ENCODE measurements at places on chromosomes 6 and 20.

DNA sequence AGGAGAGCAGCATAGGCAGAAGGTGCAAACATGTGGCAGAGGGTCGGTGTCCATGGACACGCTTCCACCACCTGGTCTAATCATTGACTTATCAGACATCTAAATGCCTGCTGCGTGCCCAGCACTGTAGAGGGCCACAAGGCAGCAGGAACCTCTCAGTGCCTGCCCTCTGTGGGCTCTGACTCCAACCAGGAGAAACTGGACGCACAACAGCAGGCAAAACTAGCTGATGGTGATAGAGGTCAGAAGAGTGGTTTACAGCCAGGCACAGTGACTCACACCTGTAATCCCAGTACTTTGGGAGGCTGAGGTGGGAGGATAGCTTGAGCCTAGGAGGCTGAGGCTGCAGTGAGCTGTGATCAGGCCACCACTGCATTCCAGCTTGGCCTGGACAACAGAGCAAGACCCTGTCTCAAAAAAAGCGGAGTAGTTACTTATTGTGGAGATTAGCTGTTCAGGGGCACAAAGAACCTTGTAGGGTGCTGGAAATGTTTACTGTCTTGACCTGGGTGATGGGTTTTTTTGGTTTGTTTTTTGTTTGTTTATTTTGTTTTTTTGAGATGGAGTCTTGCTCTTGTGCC is 46.5 kb downstream of the PPARD start:
- no peak for DNase-seq

DNA sequence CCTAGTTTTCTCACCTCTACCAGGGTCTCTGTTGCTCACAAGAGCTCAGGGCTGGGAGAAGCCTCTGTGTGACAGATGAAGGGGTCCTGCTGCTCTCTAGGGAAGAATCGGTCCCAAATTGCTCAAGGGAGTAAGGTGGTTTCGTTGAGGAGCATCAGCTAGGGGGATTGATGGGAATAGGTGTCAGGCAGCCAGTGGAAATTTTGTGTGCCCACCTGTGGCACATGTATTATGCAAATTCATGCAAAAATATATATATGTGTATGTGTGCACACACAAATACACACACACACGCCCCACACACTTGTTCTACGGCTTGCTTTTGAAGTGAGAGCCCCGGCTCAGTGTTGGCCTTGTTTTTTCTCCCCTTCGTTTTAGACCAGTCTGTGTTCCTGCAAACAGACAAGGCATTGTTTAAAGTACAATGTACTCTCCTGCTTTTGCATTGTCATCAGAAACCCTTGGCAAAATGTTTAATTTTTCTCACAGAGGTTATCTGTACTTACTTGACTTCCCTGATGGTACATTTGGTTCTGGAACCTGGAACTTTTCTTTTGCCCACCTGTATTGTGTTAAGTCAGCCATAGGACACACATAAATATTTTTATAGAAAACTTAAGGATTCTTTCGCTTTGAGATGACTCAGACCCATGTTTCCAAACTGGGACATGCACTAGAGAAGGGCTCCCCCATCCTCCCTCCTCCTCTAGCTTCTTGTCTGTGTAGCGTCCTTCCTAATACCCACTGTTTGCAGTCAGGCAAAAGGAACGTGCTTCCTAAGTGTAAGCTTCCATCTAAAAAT is 26.7 kb downstream of the FOXO3 start:
- DNase-seq = no peak

DNA sequence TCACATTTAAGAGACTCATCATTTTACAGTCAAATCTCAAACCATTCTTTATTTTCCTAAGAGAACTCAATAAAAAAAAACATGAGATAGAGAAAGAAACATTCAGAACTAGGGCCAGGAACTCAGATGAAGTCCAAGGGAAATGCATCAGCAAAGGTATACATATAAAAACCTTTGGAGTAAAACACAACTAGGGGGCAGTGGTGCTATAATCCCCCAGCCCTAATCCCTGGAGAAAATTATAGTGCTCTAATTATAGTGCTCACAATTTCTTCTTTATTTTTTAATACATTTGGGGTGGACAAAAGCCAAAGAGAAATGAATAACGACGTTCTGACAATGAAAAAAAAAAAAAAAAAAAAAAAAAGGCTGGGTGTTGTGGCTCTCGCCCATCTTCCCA is 100.6 kb upstream of the EMILIN3 start:
- no peak for DNase-seq

DNA sequence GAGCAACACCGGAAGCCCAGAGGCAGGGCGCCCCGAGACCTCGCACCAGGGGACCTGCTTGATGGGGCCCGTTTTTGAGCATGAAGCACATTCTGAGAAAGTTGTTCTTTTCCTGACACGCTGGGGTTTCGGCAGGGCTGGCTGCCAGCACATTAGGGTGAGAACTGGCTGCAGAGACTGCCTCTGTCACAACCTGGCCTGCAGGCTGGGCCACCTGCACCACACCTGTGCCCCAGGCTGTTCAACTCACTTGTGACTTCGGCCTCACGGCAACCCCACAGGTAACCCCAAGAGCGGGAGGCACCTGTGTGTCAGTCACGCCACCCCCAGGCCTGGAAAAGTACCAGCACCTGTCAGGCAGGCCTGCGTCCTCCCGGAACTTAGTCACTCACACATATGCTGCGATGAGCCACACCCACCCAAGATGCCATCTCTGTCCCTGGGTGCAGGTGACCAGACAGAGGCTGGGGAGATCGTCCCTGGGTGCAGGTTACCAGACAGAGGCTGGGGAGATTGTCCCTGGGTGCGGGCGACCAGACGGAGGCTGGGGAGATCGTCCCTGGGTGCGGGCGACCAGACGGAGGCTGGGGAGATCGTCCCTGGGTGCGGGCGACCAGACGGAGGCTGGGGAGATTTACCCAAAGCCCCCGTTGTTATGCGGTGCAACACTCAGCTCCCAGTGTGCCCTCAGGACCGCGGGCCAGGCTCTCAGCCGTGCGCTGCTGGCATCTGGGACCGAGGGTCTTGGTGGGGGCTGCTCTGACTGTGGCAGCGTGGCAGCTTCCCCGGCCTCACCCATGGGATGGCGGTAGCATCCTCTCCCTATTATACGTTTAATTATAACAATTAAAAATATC is 82.5 kb upstream of the BHLHE23 start:
- DNase-seq = no peak

- DNase-seq = peak; percentile 81
Observed at GRCh38 chr20:51412951-51413481, 129.5 kb downstream of the NFATC2 start.

DNA sequence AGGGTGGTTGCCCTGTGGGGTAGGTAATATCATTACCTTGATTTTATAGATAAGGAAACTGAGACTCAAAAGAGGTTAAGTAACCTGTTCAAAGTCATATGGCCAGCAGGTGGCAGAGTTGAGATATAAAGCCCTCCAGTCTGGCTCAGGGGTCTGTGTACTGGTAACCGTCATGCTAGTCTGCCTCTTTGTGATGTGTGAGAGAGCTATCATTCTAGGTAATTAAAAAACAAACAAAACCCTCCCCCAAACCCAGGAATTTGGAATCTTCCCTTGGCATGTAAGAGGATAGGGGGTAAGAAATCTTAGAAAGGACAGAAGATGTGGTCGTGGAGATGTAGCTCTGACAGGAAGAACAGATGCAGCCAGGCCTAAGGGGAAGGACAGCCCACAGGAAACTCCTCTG is 206.0 kb downstream of the CDC5L start:
- DNase-seq = no peak

DNA sequence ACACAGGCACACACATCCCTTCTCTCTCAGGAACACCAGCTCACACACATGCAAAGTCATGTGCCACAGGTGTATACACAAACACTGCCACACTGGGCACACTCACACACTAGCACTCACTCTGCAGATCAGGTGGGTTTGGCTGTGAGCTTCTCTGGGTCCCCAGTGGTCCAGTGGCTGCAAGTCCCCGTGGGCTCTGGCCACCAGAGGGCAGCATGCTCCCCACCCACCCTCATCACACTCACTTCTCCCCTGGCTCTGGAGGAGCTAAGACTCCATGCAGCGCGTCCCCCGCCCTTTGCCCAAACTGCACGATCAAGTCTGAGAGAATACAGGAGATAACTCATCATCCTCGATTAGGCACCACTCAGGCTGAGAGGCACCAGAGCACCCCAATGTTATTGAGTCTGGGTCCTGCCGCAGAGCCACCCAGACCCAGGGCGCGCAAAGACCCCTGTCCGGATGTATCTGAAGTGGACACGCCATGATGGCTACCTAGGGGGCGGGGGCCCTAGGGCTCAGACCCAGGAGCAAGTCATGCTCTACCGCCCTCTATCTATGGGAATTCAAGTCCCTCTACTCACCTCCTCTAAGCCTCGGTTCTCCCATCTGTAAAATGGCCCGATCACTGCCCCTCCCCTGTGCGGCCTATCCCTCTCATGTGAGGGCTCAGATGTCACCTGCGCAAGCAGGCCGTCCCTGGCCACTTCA is 90.5 kb downstream of the GRM4 start:
- DNase-seq = peak; percentile 50

GRCh38 chr6:137728386-137729349 is 138.4 kb upstream of the TNFAIP3 start:
- DNase-seq = no peak

DNA sequence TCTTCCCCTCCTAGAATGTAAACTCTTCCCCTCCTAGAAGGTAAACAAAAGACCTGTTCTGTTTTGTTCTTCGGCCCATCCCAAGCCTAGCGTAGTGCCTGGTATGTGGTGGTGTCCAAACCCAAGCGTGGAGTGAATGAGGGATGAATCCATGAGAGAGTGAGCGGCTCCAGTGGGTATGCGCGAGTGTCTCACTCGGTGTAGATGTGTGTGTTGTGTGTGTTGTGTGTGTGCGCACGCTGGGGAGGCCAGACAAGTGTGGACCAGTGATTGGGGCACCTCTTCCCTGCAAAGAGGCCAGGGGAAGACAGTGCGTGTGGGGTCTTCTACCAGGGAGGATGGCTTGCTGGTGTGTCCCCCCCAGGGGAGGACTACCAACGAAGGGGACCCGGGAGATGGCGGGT is 392 bp upstream of the SLC2A10 start:
- no peak for DNase-seq

DNA sequence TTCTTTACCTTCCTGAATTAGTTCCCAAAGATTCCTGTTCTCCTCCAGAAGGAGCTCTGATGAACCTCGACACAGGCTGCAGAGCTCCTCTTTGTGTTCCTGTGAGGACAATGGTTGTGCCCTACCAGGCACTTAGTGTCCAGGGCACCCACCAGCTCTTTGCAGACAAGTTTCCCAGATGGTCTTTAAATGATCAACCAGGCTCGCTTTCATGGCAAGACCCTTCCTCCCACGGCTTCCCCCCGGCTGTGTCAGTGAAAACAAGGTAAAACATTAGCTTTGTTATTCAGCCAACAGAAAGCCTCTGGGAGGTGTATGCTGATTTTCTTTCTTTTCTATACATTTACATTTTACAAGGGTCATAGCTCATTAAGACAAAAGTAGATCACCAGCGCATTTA is 32.3 kb upstream of the CNKSR3 start:
- DNase-seq = no peak

- DNase-seq = no peak
Observed at GRCh38 chr6:107654764-107655163, 164.8 kb downstream of the SOBP start.

GRCh38 chr6:139903411-139904157 is 529.1 kb upstream of the CITED2 start:
- DNase-seq = no peak

- no peak for DNase-seq
Observed at GRCh38 chr6:48714250-48714649, 603.3 kb upstream of the PTCHD4 start.

DNA sequence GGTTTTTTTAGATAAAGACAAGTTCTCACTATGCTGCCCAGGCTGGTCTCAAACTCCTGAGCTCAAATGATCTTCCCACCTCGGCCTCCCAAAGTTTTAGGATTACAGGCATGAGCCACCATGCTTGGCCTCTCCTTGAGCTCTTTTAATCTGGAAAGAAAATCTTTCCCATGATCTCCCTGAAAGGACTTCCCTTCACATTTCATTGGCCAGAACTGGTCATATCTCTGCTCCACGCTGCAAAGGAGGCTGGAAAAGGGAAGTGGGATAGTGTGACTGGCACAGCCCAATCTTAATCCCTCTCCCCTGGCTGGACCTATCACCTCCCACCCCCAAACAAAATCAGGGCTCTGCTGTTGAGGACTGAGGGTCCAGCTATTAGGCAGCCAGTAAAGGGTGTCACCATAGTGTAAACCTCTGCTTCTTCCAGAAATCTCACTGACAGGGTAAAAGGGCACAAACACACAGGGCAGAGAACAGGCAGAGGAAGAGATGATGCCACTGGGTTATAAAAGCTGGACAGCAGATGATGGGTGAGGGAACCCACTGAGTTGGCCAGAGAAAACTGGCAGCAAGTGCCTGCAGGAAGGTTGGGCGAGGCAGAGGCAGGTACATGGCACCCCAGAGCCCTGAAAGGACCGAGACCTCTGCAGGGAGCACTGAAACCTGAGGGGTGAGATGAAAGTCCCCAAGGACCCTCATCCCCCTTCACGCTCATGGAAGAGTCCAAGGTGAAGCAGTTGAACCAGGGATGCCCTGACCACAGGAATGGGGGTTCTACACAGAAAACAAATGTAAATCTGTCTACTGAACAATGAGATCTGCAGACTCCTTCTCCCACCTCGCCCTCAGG is 83.1 kb upstream of the PTPN1 start:
- no peak for DNase-seq

DNA sequence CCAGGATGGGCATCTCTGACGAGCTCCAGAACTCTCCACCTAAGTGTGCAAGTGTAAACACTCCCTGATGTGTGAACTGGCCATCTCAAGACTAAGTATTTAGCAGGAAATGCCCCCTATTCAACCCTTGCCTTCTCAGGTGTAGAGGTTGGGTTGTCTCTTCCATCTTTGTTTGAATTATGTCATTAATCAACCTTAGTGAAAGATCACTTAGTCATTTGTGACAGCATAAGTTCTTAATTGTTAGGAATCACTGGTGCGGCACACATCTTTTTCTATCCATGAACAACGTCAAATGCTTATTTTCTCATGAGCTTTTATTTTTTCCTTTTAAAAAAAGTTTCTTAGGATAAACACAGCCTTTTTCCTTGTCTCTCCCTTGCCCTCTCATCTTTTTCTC is 151.6 kb downstream of the ESR1 start:
- no peak for DNase-seq
